Activated CD4-positive, CD25-positive, alpha-beta regulatory T cell treated with anti-CD3 and anti-CD28 coated beads, Interleukin-2, amount 50 U/mL, for 16 hours (primary cell): ENCODE measurements at places on chromosomes 7 and 10.

GRCh38 chr10:107986571-107986970 lies 822.1 kb upstream of the SORCS1 start:
- no peak for DNase-seq

DNA sequence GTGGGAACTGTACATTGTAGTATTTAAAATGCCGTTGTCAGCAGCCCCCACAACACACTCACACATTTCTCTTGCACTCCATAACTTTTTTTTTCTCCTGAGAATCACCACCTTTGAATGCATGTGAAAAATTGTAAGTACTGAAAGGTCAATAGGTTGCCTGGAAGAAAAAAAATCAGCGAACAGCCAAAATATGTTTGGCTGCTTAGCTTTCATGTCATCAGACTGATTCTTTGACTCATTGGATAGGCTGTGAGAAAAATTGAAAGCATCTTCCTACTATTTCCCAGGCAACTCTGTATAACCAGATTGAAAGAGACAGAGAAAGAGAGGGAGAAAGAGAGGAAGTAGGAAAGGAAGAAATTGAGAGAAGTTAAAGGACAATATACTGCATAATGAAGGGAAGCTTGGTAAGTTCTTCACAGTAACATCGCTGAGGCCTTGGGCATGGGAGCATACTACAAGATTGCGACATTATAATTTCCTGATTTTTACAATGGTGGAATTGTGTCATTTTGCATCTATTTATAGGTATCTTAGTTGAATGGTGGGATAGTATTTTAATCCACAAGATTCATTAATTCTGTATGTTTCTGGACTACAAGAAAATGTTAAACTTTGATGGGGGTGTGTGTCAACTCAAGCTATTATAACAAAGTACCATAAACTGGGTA lies 249.3 kb upstream of the KCND2 start:
- no peak for DNase-seq

GRCh38 chr7:1229956-1230355 lies 2.7 kb upstream of the UNCX start:
- no peak for DNase-seq

DNA sequence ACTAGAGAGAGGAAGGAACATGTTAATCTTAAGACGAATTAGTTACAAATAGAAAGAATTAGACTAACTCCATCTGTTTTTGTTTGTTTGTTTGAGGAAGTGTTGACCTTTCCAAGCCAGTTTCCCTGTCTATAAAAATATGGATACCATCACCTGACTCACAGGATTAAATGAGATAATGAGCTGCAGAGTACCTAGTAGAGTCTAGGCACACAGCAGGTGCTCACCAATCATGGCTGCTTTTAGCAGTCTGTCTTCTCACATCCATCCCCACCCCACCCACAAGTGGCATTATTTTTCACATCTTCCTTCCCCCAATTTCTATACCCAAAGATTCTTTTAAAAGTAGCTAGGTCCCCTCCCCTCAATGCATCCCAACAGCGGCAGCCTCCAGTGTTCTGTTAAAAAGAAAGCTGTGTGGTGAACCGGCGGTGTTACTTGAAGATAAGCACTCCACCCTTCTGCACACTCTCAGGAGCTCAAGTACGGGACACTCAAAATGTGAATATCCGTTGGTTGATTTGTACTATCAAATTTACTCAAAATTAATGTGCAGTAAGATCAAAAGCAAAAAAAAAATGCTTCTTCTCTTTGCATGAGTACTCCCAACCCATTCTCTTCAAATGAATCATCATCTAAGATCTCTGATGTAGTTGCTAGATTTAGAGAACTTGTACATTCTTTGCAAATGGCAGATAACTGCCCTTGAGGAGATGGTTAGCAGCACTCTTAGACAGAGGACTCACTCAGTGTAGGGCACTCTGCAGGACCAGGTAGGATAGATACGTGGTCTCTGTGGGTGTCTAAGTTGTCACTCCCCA lies 145.4 kb upstream of the ASAH2 start:
- no peak for DNase-seq
